ENCODE measurements at places on chromosomes 4 and X.

GRCh38 chr4:85488416-85488815 is 13.5 kb downstream of the ARHGAP24 start:
- no peak for DNase-seq

GRCh38 chrX:96611619-96612362 is 72.9 kb upstream of the DIAPH2 start:
- no peak for DNase-seq

GRCh38 chr4:188195389-188195985 is 56.2 kb downstream of the TRIML1 start:
- DNase-seq, result no peak

DNA sequence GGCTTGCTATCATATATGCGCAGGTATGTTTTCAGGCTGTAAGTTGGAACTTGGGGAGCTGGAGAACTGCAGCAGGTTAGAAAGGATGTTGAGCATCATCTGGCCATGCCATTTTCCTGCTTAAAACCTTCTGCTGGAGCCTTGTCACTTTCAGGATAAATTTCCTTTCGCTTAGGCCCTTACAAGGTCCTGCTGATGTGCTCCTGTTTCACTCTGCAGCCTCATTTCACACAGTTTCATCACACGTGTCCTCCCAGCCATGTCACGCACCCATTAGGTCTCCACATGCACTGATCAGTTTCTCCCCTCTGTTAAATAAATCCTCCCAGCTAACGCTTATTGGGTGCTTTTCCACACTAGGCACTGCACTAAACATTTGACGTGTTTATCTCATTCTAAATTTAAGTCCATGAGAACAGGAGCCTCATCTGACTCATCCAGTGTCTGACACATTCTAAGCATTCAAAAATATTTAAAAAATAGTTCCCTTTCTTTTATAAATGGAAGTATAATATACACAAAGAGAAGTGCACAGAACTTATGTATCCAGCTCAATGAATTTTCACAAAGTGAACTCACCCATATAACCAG is 14.5 kb downstream of the SOD3 start:
- no peak for DNase-seq

DNA sequence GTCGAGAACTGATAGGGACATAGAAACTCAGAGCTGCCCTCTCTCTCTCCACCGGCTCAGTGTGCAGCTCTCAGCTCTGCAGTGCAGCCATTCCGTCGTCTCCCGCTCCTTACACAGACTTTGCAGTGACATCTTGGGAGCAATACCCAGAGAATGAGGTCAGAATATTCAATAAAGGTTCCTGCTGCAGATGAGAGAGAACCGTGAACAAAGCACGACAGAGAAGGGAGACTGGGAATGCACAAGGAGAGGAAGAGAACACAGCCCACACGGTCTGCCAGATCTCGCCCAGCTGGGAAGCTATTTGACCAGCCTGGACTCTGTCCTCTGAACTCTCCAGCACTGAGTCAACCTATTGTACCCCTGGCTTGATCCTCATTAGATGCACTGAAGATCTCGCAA is 118.0 kb upstream of the PPARGC1A start:
- DNase-seq, result no peak

GRCh38 chrX:109485470-109486340 is 3.8 kb upstream of the GUCY2F start:
- peak; percentile 69 for DNase-seq

- no peak for DNase-seq
These were observed 1.6 kb upstream of the USP11 start for GRCh38 chrX:47231167-47231566.

- no peak for DNase-seq
These were observed 45.6 kb downstream of the ABCG2 start for GRCh38 chr4:88112856-88113255.

Data from NCI-H460 (cell line).